ENCODE measurements at places on chromosomes 5 and 9.

DNA sequence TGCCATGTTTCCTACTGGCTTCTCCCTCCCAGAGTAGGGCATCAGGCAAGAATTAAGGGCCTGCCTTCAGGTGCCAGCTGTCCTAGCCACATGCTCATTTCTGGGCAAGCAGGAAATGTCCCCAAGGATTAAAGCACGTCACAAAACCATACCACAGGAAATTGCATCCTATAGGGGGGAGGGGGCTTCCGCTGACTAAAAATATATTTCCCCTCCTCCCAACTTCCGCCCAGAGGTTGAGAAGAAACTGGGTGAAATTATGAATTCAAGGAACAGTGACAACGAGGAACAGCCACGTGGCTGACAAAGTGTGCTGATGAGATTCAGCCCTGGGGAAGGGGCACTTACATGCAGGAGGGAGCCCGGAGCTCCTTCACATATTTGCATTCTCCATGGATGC, 4.1 kb downstream of the HBEGF start:
- no peaks in the 10 kb centered on the region for H3K27me3 ChIP-seq
- H3K27ac ChIP-seq, result no peak overlapping the region
- H3K4me3 ChIP-seq, result no peak overlapping the region

DNA sequence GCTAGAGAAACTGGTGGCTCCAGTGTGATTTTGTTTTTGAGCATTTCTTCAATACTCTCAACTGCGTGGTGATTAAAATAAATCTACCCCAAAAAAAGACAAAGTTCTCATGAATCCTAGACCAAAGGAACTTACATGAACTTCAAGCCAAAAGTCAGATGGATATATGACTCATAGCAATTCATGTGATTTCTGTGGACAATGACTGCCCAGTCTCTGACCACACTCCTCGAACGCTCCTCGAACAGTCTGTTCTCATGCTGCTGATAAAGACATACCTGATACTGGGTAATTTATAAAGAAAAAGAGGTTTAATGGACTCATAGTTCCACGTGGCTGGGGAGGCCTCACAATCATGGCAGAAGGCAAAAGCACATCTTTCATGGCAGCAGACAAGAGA, 46.4 kb upstream of the CEP78 start:
- DNase-seq, result no peak
- H3K27me3 ChIP-seq, result no peaks in the 10 kb centered on the region

DNA sequence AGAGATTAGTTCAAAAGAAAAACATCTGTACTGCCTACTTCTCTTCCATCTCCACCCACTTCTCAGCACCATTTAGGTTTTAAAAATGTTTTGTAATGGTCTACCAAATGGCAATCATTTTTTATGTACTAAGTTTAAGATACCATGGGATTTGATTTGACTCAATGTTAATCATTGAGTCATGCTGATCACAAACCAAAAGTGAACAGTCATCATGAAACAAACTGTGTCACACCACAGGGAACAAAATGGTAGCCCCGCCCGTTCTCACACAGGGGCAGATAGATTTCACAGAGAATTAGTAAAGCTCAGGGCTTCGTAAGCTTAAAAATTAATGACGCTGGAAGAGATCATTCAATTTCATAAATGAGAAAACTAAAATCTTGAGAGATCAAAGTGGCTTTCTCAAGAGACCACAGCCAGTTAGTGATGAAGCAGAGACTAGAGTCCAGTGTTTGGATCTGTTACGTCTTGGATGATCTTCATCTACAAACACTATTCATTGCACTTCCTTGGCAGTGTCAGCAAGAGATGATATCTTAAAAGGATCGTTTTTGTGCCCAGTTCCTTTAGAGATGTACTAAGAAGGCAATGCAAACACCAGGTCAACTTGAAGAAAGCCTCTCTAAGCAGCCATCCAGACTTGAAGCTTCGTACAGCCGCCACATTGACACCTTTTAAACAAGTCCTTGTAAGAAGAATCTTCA, 33.9 kb upstream of the TRIO start:
- H3K4me1 ChIP-seq, result no peaks in the 10 kb centered on the region
- no peak overlapping the region for H3K27ac ChIP-seq
- no peak overlapping the region for H3K4me3 ChIP-seq
- H3K27me3 ChIP-seq, result no peaks in the 10 kb centered on the region
- no peak for DNase-seq
- H3K36me3 ChIP-seq, result no peaks in the 10 kb centered on the region

DNA sequence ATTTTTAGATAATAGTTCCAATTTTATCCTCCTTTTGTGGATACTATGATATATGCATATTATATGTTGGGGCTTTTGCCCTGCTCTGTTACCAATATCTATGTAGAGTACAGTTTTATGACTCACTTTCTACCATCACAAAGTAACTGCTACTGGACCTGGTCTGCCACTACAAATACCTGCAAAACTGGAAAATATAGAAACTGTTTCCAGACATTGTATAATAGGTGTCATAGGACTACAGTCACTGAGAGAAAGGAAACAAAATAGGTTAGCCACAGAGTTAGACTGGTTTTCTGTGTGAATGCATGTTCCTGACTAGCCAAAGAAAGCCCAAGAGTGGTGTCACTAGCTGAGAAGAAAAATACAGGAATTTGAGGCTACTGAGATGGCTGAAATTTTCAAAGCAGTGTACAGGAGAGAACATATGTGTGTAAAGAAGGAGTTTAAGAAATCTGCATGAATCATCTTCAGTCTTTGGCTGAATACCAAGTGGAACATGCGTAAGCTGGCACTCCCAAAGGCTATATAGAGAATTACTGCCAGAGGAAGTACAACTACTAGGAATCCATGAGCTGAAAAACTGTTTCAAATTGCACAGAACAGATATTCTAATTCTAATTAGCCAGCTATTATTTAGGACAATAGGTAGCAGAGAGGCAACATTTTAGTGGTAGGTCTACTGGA, 29.0 kb upstream of the FAM174A start:
- no peak overlapping the region for H3K27ac ChIP-seq
- no peak overlapping the region for H3K4me3 ChIP-seq
- no peaks in the 10 kb centered on the region for H3K27me3 ChIP-seq

GRCh38 chr9:85213650-85214607, 527.8 kb downstream of the AGTPBP1 start:
- no peak overlapping the region for H3K27ac ChIP-seq
- no peaks in the 10 kb centered on the region for H3K27me3 ChIP-seq
- peak; percentile 13 for DNase-seq
- H3K4me3 ChIP-seq, result no peak overlapping the region

- DNase-seq, result no peak
- no peaks in the 10 kb centered on the region for H3K4me1 ChIP-seq
- H3K27ac ChIP-seq, result no peak overlapping the region
- H3K4me3 ChIP-seq, result no peak overlapping the region
Measured at GRCh38 chr9:76188286-76188685, 205.9 kb downstream of the RFK start.

GRCh38 chr9:84593352-84593751, 76.2 kb upstream of the NTRK2 start:
- H3K4me3 ChIP-seq, result no peak overlapping the region
- H3K36me3 ChIP-seq, result no peaks in the 10 kb centered on the region
- DNase-seq, result no peak
- no peaks in the 10 kb centered on the region for H3K4me1 ChIP-seq

GRCh38 chr9:98610211-98610610, 98.5 kb downstream of the GABBR2 start:
- no peak overlapping the region for H3K4me3 ChIP-seq
- H3K36me3 ChIP-seq, result no peaks in the 10 kb centered on the region
- no peaks in the 10 kb centered on the region for H3K4me1 ChIP-seq
- no peak for DNase-seq
- H3K27me3 ChIP-seq, result no peaks in the 10 kb centered on the region
- no peak overlapping the region for H3K27ac ChIP-seq

- no peak overlapping the region for H3K4me3 ChIP-seq
- peaks cover 2% of the 10 kb centered on the region for H3K4me1 ChIP-seq
- DNase-seq, result no peak
- H3K27me3 ChIP-seq, result no peaks in the 10 kb centered on the region
Measured at GRCh38 chr5:133353741-133354140, 258.6 kb downstream of the FSTL4 start.

DNA sequence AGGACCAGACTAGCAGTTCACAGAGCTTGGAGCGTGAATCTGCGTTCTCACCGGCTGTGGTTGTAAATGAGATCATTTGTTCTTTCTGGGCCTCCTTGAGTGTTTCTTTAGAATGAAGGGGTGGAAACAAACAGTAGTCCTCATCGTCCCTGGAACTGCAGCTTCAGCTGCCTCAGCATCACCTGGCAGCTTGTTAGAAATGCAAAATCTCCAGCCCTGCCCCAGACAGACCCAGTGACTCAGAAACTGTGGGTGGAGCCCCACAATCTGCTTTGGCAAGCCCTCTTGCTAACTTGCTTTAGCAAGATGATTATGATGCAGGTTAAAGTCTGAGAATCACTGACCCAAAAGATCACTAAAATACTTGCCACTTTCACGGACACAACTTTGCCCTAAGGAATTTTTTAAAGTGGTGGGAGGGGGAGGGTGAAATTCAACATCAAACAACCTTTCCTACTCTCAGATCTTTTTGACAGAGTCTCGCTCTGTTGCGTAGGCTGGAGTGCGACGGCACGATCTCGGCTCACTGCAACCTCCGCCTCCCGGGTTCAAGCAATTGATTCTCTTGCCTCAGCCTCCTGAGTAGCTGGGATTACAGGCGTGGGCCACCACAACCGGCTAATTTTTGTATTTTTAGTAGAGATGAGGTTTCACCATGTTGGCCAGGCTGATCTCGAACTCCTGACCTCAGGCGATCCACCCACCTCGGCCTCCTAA, 86.0 kb downstream of the BRINP1 start:
- H3K4me1 ChIP-seq, result peaks cover 2% of the 10 kb centered on the region
- H3K36me3 ChIP-seq, result no peaks in the 10 kb centered on the region
- H3K4me3 ChIP-seq, result no peak overlapping the region

- H3K27me3 ChIP-seq, result peaks cover 5% of the 10 kb centered on the region
- H3K36me3 ChIP-seq, result no peaks in the 10 kb centered on the region
- H3K27ac ChIP-seq, result no peak overlapping the region
- DNase-seq, result no peak
- H3K4me3 ChIP-seq, result no peak overlapping the region
Measured at GRCh38 chr5:176632745-176633144, 2.3 kb downstream of the EIF4E1B start.

DNA sequence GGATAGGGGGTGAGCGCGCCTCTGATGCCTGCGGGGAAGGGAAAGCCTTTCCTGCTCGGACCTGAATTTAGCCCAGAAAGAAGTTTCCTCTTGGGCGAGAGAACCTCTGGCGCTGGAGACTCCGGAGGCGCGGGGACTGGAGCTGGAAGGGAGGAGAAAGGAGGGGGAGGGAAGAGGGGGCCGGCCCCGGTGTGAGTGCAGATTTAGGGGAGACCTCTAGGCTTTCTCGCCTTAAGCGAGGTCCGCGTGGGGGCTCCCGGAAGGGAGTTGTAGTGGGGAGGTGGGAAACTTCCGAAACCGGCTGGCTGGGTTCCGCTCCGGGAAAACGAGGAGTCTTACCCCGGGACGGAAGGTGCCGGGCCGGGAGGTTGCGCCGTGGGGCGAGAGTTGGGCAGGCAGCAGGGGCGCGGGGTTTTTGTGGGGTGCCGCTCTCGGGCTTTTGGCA, 1.3 kb downstream of the PCSK5 start:
- H3K36me3 ChIP-seq, result no peaks in the 10 kb centered on the region
- H3K27ac ChIP-seq, result no peak overlapping the region

DNA sequence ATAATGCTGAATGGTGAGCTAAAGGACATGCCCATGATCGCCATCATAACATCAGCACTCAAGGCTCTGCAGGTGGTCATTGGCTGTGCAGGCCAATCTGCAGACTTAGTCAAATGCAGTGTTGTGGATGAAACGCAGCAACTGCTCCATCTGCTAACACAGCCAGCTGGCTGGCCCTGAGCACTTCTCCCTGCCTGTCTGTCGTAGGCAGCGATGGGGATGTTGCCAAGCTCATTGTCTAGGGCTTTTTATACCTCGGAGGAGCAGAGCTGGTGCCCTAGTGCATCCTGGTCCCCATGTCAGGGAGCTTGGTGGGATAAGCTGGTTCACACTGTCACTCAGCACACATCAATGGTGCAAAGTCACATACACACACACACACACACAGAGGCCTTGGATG, 189.4 kb downstream of the TENT4A start:
- H3K36me3 ChIP-seq, result no peaks in the 10 kb centered on the region
- H3K27me3 ChIP-seq, result no peaks in the 10 kb centered on the region
- H3K4me1 ChIP-seq, result no peaks in the 10 kb centered on the region
- no peak overlapping the region for H3K27ac ChIP-seq
- no peak for DNase-seq

DNA sequence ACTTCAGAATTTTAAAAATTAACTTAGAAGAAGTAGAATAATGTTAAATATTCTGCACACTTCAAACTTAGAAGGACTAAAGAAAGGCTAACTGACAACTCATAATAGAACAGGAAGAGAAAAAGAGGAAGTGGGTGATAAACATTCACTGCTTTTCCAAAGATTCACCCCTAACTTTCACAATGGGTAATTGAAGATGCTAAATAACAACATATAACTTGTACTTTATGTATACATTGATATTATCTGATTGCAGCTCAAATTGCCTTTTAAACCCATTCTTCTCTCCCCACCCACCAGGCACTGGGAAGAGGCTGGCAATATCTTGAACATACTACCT, 376.6 kb downstream of the EFNA5 start:
- DNase-seq, result no peak
- no peak overlapping the region for H3K4me3 ChIP-seq
- 0 out of 2 replicates have a peak, but pooled peaks cover 1% of the 10 kb centered on the region for H3K4me1 ChIP-seq
- no peaks in the 10 kb centered on the region for H3K27me3 ChIP-seq
- no peaks in the 10 kb centered on the region for H3K36me3 ChIP-seq

DNA sequence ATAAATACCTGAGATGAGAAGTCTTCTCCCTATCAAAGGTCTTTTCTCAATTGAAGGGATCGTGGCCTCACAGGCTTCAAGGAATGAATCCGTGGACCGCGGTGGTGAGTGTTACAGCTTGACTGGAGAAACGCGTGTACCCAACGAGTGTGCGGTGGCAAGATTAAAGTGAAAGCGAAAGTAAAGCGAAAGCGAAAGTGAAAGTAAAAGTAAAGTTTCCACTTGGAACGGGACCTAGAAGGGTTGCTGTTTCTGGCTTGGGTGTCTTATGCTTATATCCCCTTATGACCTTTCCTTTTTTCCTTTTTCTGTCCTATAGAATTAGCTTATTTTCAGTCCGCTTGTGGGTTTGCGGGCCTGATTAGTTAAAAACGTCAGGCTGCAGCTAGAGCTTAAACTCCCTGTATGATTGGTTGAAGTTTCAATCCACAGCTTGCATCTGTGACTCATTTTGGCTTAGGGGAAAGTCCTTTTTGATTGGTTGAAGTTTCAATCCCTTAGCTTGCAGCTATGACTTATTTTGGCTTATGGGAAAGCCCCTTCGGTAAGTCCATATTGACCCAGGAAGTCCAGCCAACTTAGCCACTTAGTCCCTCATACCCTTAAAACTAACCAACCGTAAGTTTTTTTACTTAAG, 924.3 kb upstream of the CDH10 start:
- peaks cover 2% of the 10 kb centered on the region for H3K4me1 ChIP-seq
- no peaks in the 10 kb centered on the region for H3K36me3 ChIP-seq
- H3K27ac ChIP-seq, result no peak overlapping the region
- no peaks in the 10 kb centered on the region for H3K27me3 ChIP-seq

DNA sequence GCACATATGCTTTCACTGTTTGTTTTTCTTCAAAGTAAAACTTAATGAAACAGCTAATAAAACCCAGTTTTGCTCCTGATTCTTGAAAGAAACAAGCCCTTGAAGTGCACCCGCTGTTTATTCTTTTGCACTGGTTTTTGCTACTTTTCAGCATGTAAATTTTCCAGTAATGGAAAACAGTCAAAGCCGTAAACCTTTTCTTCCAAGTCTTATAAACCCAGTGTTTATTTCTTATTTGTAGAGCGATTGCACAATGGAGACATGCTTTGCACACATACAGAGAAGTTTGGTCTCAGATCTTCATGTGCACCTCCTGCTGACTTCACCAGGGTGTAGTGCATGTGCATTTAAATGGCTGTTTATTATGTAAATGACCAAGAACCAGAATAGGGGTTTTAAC, 51.8 kb downstream of the ATG10 start:
- peaks cover 1% of the 10 kb centered on the region for H3K4me1 ChIP-seq
- H3K27me3 ChIP-seq, result no peaks in the 10 kb centered on the region
- no peaks in the 10 kb centered on the region for H3K36me3 ChIP-seq
- H3K4me3 ChIP-seq, result no peak overlapping the region

Measured in iPS DF 6.9 (cell line).